ENCODE measurements at places on chromosomes 12 and 14. TPM values are rescaled to one million over a fixed set of nuclear protein-coding genes. Genes with fewer than 3 reads are reported as not detected.

DNA sequence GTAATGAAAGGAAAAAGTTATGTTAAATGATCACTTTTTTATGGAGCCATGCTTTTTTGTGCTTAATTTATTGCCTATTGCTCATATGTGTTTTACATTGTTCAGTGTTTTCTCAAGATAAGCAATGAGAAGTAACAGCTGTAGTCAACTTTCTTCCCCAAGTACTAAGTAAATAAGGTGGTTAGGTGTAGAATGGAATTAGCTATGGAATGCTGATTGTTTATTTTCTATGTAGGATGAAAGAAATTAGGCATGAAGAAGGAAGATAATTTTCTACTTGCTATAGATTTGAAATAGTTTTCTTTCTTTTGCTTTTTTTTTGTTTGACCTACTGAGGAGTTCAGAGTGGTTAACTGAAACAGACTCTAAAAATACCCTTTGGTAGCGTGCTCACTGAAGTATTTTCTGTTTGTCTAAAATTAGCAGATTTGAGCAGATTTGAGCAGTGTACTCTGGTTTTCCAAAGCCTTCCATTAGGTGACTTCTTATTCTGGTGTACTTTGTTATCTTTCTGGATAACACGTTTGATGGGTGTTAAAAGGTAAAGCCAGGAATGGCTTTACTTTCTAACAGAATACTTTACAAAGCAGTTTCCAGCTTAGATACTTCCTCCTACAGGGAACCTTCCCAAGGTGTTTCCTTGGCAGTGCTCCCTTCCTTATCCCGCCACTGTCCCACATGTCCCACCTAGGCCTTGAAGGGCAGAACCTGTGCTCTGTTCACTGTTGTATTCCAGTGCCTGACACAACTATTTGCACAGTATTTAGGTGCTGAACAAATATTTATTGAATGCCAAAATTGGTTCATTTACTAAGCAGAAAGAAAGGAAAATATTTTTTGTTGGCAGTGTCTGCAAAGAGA is 56.0 kb downstream of the RASSF3 start:
- no peaks in the 10 kb centered on the region for H3K27me3 ChIP-seq
- peak overlapping the region; percentile 95 for H3K4me3 ChIP-seq
- H3K4me1 ChIP-seq, result peaks cover 89% of the 10 kb centered on the region
- DNase-seq, result no peak
- peak overlapping the region; percentile 89 for H3K27ac ChIP-seq

DBX2 gene
- not detected for total RNA-seq

DNA sequence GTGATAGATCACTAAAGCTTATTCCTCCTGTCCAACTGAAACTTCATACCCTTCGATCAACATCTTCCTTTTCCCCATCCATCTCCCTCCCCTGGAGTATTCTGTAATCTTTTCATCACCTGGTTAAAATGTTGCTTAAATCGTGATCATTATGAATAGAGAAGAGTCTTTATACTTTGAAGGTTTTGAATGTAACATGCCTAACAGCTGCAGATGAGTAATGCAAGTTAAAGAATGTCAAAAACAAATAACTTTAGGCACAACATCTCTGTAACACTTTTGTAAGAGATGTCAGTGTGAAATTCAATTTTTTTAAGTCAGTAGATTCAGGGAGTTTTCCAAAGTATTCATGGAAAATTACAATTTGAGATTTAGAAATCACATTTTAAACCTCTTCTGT is 25.0 kb downstream of the RXYLT1 start:
- peaks cover 11% of the 10 kb centered on the region for H3K4me1 ChIP-seq
- DNase-seq, result no peak
- H3K36me3 ChIP-seq, result no peaks in the 10 kb centered on the region
- H3K27me3 ChIP-seq, result no peaks in the 10 kb centered on the region
- no peak overlapping the region for H3K4me3 ChIP-seq

CLEC4D gene
- not detected for total RNA-seq

DNA sequence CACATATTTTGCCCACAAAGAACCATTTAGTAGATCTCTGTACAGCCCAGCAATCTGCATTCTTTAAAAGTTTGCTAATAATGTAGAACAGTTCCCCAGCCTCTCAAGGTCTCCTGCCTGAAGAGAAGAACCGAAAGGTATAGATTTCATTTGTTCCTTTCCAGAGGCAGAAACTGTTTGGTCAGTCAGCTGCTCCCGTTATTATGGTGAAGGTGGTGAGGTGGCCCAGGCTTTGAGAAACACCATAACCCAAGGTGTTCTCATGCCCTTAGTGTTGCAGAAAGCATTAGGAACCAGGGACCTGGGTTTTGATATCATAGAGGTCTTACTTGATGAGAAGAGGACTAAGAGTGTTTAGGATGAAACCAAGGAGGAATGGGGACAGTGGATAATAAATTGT is 65.3 kb downstream of the SUSD6 start:
- peak overlapping the region; percentile 80 for H3K4me3 ChIP-seq
- H3K36me3 ChIP-seq, result peaks cover 3% of the 10 kb centered on the region
- no peak for DNase-seq
- peak overlapping the region; percentile 97 for H3K27ac ChIP-seq
- no peaks in the 10 kb centered on the region for H3K27me3 ChIP-seq

GRCh38 chr12:89418228-89418910 is 66.1 kb upstream of the DUSP6 start:
- no peaks in the 10 kb centered on the region for H3K4me1 ChIP-seq
- no peak overlapping the region for H3K4me3 ChIP-seq
- H3K27ac ChIP-seq, result no peak overlapping the region
- H3K36me3 ChIP-seq, result no peaks in the 10 kb centered on the region
- H3K27me3 ChIP-seq, result no peaks in the 10 kb centered on the region

DNA sequence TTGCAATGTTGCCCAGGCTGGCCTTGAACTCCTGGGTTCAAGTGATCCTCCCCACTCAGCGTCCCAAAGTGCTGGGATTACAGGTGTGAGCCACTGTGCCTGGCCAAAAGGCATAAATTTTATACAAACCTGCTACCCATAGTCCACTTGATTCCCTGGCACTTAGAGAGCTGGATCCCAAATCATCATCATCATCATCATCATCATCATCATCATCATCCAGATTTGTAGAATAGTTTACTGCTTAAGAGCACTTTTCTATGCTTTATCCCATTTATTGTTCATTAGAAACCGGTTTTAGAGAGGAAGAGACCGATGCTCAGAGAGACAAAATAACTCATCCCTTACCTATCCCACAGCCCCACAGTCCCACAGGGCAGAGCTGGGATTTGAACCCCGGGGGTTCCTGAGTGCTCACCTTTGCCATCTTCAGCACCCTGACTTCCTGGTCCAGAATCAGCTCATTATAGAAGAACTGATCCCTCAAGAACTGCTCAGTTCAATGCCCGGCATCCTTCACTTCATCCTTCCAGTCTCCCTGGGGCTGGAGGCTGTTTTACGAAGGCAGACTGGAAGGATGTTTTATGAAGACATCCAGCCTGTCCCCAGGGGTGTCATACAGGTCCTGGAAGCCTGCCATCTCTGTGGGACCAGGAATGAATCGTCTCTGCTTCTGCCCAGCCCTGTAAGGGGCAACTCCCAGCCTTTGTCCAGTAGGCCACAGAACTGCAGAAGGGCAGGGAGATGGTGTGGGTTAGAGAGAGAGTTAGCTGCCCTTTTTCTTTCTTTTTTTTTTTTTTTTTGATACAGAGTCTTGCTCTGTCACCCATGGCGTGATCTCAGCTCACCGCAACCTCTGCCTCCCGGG is 20.2 kb upstream of the OASL start:
- peak overlapping the region; percentile 97 for H3K27ac ChIP-seq
- no peaks in the 10 kb centered on the region for H3K36me3 ChIP-seq
- H3K4me1 ChIP-seq, result peaks cover 19% of the 10 kb centered on the region
- DNase-seq, result no peak
- peak overlapping the region; percentile 95 for H3K4me3 ChIP-seq

- no peak overlapping the region for H3K27ac ChIP-seq
- DNase-seq, result no peak
- H3K27me3 ChIP-seq, result no peaks in the 10 kb centered on the region
- no peak overlapping the region for H3K4me3 ChIP-seq
- H3K4me1 ChIP-seq, result peaks cover 46% of the 10 kb centered on the region
These were observed 14.3 kb upstream of the KRT73 start for GRCh38 chr12:52632656-52633055.

DNA sequence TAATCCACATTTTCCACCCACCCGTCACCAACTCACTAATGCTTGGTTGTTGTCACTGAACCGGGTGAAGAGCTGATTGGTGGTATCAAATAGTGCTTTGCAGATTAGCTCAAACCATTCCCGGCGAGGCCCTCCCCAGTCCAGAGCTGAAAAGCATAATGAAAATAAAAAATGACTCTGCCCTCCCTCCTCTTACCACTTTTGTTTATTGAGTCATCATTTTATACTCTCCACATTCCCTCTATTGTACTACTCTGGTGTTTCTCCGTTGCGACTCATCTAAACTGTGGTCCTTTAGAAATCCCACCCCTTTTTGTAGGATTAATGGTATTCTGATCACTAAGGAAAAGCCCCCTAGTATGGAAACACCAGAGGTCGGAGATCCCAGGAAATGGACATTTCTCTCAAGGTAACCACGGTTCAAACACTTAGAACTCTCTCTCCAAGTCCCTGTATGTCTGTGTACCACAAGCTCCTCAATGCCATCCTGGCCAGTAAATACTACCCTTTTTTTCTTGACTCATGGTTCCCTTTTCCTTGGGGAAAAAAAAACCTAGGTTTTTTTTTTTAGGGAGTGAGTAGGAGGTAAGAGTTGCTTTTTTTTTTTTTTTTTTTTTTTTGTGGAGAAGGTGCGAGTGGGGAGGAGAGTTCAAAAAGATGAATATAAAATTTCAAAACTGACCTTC is 42.0 kb downstream of the AREL1 start:
- H3K36me3 ChIP-seq, result peaks cover 23% of the 10 kb centered on the region
- no peak overlapping the region for H3K4me3 ChIP-seq
- H3K27me3 ChIP-seq, result no peaks in the 10 kb centered on the region
- peaks cover 14% of the 10 kb centered on the region for H3K4me1 ChIP-seq
- DNase-seq, result no peak
- H3K27ac ChIP-seq, result no peak overlapping the region

SMAGP gene
- 0.86 TPM for total RNA-seq

- no peak overlapping the region for H3K27ac ChIP-seq
- no peaks in the 10 kb centered on the region for H3K36me3 ChIP-seq
- H3K4me1 ChIP-seq, result peaks cover 24% of the 10 kb centered on the region
- no peak for DNase-seq
These were observed 1.3 kb upstream of the TMEM233 start for GRCh38 chr12:119592232-119592631.

TM9SF1 gene
- total RNA-seq, result 27.4 TPM

DNA sequence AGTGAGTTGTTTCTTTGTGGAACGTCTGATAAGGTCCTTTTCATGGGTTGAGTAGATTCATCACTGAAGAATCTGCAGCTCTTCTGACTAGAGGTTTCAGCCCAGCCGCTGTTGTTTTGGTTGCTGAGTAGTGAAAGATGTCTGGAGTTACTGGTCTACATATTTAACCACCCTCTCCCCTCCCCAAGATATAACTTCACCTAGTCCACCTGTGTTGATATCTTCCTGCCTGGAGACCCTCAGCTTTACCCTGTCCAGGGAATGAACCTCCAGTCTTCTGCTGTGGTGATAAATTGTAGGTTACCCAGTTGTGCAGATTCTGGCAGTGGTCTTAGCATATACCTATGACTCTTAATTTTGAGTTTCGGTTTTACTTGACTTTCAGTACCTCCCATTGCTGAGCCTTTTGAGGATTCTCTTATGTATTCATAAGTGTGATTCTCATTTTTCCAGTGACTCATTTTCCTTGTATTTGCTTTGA is 62.9 kb downstream of the CCDC91 start:
- no peaks in the 10 kb centered on the region for H3K27me3 ChIP-seq
- peak overlapping the region; percentile 74 for H3K4me3 ChIP-seq
- H3K27ac ChIP-seq, result peak overlapping the region; percentile 68

GRCh38 chr12:121719926-121720414 is 7.4 kb downstream of the TMEM120B start:
- peaks cover 17% of the 10 kb centered on the region for H3K4me1 ChIP-seq
- no peaks in the 10 kb centered on the region for H3K36me3 ChIP-seq
- H3K27me3 ChIP-seq, result no peaks in the 10 kb centered on the region
- no peak overlapping the region for H3K4me3 ChIP-seq

- DNase-seq, result no peak
- H3K27ac ChIP-seq, result no peak overlapping the region
- no peaks in the 10 kb centered on the region for H3K4me1 ChIP-seq
- H3K27me3 ChIP-seq, result no peaks in the 10 kb centered on the region
- no peak overlapping the region for H3K4me3 ChIP-seq
These were observed 105.5 kb downstream of the PTPN11 start for GRCh38 chr12:112524269-112524668.

GRCh38 chr14:76584271-76584702 is 177.0 kb upstream of the VASH1 start:
- no peaks in the 10 kb centered on the region for H3K4me1 ChIP-seq
- DNase-seq, result no peak
- H3K4me3 ChIP-seq, result no peak overlapping the region
- no peak overlapping the region for H3K27ac ChIP-seq

GRCh38 chr12:115102450-115102849 is 418.5 kb upstream of the TBX3 start:
- no peaks in the 10 kb centered on the region for H3K4me1 ChIP-seq
- peaks cover 5% of the 10 kb centered on the region for H3K36me3 ChIP-seq
- H3K27me3 ChIP-seq, result no peaks in the 10 kb centered on the region
- no peak overlapping the region for H3K27ac ChIP-seq
- no peak overlapping the region for H3K4me3 ChIP-seq
- no peak for DNase-seq

SMCO2 gene
- total RNA-seq, result 0.72 TPM

- no peak for DNase-seq
- no peaks in the 10 kb centered on the region for H3K36me3 ChIP-seq
- peaks cover 32% of the 10 kb centered on the region for H3K4me1 ChIP-seq
- no peaks in the 10 kb centered on the region for H3K27me3 ChIP-seq
These were observed 233.6 kb downstream of the MED13L start for GRCh38 chr12:116043659-116044535.

MIPOL1 gene
- total RNA-seq, result 0.50 TPM

P3H3 gene
- total RNA-seq, result 2.6 TPM

GALNT16 gene
- total RNA-seq, result 0.21 TPM

DNA sequence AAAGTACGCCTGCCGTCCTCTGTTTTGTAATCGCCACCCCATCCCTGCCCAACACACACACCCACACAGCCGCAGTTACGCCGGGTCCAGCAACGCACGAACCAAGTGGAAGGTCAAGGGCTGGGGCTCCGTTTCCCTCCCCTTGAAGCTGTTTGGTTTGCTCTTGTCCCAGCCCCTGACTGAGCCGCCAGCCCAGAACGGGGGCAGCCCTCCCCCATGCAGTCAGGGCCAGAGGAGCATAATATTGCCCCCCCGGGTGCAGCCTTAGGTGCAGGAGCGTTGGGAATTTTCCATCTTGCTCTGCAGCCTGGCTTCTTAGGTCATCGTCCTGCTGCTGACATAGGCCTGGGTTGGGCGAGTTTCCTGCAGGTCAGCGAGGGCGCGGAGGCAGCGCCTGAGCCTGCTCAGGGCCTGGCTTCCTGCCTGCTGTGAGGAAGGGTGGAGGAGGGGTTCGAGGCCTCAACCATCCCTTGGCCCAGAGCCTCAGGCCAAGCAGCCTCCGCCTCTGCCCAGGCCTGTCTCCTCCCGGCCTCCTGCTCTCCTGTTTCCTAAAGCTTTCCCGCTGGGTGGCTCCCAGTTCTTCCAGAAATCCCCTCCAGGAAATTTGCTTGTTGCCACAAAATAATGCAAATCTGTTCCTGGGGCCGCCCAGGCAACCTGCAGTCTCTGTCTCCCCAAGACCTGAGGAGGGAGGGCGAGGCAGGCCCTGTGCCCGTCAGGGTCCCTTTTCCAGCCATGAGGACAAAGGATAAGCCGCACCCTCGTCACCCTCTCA is 44.5 kb downstream of the PSMA6 start:
- H3K27ac ChIP-seq, result no peak overlapping the region
- H3K36me3 ChIP-seq, result no peaks in the 10 kb centered on the region
- no peaks in the 10 kb centered on the region for H3K27me3 ChIP-seq
- no peak overlapping the region for H3K4me3 ChIP-seq

KRT74 gene
- total RNA-seq, result not detected

ARHGAP9 gene
- 119 TPM for total RNA-seq

LIN7A gene
- not detected for total RNA-seq
